ENCODE measurements at places on chromosomes 5 and 9.

- DNase-seq = no peak
These were observed 180.0 kb downstream of the MTRR start for GRCh38 chr5:8048920-8049319.

- DNase-seq = no peak
These were observed 207.0 kb downstream of the AUH start for GRCh38 chr9:91154686-91155085.

DNA sequence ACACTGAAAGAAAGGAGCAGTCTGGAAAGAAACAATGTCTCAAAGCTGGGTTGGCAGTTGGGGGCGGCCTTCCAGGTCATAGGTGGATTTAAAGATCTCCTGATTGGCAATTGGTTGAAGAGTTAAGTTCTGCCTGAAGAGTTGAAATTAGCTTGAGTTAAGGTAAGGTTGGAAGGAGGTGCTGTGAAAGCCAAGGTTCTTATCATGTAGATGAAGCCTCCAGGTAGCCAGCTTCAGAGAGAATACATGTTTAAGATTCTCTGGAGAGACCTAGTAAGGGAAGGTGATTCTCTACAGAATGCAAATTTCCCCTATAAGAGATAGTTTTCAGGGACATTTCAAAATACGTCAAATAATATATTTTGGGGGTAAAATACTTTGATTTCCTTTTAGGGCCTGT, 387.1 kb downstream of the TMEM232 start:
- no peak for DNase-seq

DNA sequence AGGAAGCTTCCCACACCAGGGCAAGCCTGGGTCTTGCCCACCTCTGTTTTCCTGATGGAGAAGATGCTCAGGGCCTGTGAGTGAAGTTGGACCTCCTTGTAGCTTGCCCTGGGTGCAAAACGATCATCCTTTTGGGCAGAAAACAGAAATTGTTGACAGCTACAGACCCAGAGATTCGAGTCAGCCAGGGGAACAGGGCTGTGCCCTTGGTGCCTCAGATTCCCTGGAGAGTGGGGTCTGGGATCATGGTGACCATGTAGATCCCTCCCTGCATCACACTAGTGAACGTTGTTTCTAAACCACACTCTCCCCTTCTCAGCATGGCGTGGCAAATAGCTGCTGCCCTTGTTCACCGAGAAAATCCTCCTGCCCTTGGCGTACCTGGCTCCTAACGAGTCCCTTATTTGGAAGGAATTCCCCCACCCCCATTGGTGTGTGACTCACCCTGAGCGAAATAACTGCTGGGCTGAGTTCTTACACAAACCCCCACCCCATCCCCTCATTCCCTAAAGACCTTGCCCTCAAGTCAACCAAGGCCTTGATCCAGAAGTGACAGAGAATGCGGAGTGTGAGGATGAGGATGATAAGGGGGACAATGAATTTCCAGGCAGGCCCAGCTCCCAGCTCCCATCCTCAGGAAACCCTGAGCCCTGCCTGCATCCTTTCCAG, 1.1 kb upstream of the DCANP1 start:
- DNase-seq = no peak

DNA sequence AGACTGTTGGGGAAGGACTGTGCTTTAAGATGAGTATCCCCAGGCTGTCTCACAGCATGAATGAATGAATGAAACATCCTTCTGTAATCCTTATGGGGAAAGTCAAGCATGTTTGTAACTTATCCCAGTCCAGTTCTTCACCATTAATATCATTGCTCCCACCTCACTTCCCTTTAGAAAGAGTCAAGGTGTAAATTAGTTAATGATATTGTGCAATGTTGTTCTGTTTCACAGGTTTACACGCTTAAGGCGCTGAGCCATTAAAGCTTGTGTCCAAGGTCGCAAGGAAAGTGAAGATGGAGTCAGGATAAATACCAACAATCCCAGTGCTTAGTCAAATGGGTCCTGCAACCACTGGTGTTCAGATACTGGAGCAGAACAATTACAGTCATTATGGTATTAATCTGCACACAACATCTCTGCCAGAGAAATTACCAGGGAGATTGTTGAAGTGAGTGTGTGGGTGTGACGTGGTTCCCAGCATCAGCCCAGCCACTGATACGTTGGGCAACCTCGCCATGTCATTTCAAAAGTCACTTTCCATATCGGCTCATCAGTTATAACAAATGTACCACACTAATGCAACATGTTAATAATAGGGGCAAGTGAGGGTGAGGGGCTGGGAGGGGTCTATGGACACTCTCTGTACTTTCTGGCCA, 1.5 kb upstream of the MYO10 start:
- no peak for DNase-seq

DNA sequence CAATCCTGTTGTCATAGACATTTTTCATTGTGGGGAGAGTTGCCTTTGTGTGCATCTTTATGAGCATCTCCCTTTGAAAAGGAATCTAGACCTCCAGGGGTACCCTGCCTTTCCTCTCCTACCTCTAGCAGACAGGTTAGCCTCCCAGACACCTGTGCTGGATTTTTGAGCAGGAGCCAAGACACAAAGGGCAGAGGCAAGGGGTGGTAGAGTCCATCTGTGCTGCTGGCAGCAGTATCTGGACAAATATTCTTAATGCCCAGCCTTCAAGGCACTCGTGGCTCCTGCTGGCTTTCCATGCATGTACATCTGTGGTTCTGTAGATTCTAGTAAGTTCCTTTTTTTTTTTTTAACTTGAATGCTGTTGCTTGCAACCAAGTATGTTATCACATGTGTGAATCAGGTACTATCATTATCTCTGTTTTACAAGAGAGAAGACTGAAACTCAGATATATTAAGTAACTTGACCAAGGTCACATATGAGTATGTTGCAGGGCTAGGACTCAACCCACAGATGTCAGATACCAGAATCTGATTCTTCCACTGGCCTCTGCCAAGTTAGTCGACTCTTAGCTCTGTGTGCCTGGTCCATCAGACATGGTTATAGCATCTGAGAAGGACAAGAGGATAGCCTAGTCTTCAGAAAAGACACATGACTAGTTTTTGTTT, 32.9 kb upstream of the GPR151 start:
- DNase-seq = no peak

DNA sequence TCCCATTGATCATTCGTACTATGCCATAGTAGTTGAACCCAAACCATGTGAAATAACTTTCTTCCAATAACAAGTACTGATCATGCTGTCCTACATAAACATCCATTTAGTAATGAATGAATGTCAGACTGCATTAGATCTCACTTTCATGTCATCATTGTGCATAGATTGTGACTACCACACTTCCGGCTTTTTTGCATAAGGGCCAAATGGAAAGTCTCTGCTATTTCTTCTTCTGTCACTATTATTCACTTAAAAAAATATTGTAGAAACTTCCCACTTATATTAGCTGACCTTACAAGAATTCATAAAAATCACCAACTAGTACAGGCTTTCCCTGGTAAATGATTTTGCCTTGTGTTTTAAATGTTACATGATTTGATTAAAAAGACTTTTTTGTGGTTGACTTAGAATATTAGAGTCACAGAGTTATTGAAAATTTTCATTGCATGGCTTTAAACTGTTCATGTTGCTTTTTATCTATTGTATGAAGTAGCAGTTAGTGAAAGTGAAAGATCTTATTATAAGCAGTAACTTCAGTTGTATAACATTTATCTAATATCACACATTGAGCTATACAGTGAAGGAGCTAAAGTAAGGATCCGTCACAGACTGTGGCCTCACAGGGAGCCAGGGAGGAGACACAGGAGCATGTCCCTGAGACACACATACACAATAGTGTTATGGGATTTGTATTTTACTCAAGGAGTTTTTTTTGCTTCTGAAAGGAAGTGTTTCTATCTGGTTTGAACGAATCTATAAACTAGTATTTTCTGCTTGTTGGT, 33.9 kb downstream of the LMNB1 start:
- DNase-seq = no peak

DNA sequence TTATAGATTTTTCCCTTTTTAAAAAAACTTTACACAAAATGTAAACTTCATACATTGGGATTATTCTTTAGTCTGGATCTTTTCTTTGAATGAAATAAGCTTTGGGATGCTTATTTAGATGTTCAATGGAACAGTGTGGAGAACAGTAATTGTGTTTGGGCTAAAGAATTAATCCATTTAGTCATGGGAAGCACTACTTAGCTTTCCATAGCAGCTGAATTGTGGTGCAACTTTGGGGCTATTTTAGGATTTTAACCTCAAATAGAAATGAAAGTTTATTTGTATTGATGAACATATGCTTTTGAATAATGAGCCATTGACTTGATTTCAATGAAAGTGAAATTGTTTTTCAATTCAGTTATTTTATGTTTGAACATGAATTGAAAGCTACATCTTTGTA, 72.4 kb downstream of the ZCCHC7 start:
- no peak for DNase-seq

- DNase-seq = no peak
These were observed 260.8 kb upstream of the PPP1R2B start for GRCh38 chr5:156589104-156589945.

- no peak for DNase-seq
These were observed 556 bp upstream of the TTF1 start for GRCh38 chr9:132407196-132407595.

DNA sequence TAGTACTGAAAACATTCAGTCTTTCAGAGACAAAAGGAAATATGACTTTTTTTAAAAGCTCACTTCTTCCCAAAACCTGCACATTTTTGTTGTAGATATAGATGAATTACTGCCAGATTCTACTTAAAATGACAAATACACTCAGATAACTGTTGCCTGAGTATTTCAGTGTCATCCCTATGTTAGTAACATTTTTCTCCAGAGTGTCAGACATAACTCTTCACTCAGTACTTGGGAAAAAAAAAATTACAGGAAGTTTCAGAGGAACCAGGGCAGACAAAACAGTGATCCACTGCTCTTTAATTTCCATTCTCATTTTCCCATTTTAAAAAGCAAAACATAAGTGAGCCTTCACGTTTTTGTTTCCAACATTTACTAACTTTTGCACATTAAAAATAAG, 79.3 kb upstream of the ITGA1 start:
- no peak for DNase-seq

- DNase-seq = no peak
These were observed 226.4 kb upstream of the WWC1 start for GRCh38 chr5:168064933-168065622.

DNA sequence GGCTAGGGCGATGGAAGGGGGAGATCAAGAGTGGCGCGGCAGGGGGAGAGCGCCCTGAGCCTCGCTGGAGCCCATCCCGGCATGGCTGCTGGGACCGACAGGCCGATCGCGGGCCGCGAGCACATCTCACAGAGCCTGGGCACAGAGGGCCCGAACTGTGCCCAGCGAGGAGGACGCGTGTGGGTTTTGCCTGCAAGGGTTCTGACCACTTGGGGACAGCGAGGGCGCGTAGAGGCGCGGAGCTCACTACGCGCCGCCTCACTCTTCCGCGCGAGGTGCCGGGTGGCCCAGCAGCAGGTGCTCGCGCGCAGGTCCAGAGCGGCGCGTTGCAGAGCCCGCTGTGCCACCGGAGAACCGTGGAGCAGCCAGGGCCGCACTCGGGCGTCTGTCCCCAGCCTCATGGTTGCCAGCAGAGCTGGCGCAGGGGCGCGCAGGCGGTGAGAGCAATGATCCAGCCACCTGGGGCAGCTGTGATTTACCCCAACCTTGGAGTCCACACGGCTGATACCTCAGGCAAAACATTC, 16.3 kb upstream of the PITX1 start:
- DNase-seq = no peak

GRCh38 chr5:133041157-133041784, 10.5 kb upstream of the HSPA4 start:
- no peak for DNase-seq

GRCh38 chr5:30436691-30437090, 756.8 kb upstream of the CDH6 start:
- no peak for DNase-seq

- DNase-seq = no peak
These were observed 29.3 kb upstream of the CRB2 start for GRCh38 chr9:123326662-123327093.

DNA sequence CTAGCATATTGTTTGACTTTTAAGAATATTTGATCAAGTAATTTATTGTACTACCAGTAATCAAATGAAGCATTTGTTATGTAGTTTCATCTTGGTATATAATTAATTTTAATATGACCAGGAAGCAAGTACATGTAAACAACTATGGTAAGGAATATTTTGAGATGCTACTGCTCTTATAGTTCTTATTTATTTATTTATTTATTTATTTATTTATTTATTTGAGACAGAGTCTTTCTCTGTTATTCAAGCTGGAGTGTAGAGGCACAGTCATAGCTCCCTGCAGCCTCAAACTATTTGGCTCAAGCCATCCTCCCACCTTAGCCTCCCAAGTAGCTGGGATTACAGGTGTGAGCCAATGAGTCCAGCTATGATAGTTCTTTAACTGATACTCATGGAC, 8.1 kb downstream of the PPIP5K2 start:
- DNase-seq = no peak

- DNase-seq = no peak
These were observed 37.7 kb downstream of the C5orf15 start for GRCh38 chr5:133930813-133931090.

- no peak for DNase-seq
These were observed 12.0 kb upstream of the TGFBR1 start for GRCh38 chr9:99092643-99093491.

Measured in GOT3 (cell line).